ENCODE measurements at places on chromosomes 3 and 15.

DNA sequence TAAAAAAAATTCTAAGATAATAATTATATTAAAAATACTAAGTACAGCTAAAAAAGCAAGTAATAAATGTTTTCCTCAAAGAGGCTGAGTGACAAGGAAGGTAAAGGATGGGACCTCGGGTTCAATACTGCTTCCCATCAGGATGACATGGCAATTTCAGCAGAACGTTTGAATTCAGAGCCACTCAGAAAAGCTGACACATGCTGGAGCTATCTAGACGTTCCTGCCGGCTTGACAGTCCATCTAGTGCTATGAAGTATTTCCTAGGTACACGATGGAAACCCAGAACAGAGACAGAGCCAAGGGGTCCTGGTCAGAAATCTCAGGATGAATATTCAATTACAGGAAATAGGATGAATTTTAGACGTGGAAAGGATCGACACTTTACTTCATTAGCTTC is 361.8 kb downstream of the FGF12 start:
- DNase-seq = no peak

GRCh38 chr15:61253186-61253585 is 24.1 kb upstream of the RORA start:
- no peak for DNase-seq

GRCh38 chr3:192371870-192372400 is 355.4 kb downstream of the FGF12 start:
- DNase-seq = no peak

GRCh38 chr3:190121061-190121377 is 322 bp upstream of the P3H2 start:
- DNase-seq = no peak

DNA sequence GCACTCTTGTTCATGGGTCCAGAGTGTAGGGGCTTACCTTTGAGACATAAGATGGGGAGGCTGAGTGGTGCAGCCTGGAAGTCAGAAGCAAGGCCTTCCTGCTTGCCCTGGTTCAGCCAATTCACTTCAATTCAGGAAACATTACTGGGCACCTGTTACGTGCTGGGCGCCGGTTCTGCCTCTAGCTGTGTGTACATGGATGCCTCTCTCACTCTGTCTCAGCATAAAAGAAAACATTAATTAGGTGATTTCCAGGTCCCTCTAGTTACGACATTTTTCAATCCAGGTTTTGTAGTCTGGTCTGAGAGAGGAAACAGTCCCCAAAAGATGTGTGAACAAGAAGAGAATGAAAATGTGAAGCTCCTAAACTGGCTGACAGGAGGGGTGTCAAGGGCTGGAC is 1.2 kb downstream of the RTP1 start:
- no peak for DNase-seq

GRCh38 chr15:55250392-55250791 is 39.2 kb downstream of the RAB27A start:
- DNase-seq = no peak

- DNase-seq = no peak
Observed at GRCh38 chr15:87949575-87950223, 306.8 kb downstream of the NTRK3 start.

GRCh38 chr3:182710557-182711157 is 82.6 kb upstream of the ATP11B start:
- no peak for DNase-seq

DNA sequence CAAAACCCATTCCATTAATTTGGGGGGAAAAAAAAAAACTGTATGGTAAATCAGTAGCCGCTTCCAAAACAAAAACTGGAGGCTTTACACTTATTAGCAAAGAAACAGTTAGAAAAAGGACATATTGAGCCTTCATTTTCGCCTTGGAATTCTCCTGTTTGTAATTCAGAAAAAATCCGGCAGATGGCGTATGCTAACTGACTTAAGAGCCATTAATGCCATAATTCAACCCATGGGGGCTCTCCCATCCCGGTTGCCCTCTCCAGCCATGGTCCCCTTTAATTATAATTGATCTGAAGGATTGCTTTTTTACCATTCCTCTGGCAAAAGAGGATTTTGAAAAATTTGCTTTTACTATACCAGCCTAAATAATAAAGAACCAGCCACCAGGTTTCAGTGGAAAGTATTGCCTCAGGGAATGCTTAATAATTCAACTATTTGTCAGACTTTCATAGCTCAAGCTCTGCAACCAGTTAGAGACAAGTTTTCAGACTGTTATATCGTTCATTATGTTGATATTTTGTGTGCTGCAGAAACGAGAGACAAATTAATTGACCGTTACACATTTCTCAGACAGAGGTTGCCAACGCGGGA is 9.4 kb upstream of the RPL24 start:
- no peak for DNase-seq

GRCh38 chr3:106482451-106482850 is 613.6 kb upstream of the CBLB start:
- no peak for DNase-seq

GRCh38 chr3:13308380-13308801 is 111.7 kb downstream of the NUP210 start:
- DNase-seq = peak; percentile 7

- no peak for DNase-seq
Observed at GRCh38 chr3:53161820-53162671, 1.0 kb downstream of the PRKCD start.

GRCh38 chr3:183369117-183369516 is 59.3 kb downstream of the MCF2L2 start:
- DNase-seq = no peak

Data from stimulated activated CD4-positive, alpha-beta T cell treated with anti-CD3 and anti-CD28 coated beads, TNF-alpha, amount 100 ng/mL, for 1 hour (primary cell).